Activated effector memory CD4-positive, alpha-beta T cell treated with anti-CD3 and anti-CD28 coated beads, Interleukin-2, amount 50 U/mL, for 16 hours (primary cell): ENCODE measurements at places on chromosomes 1 and 21.
A peak's percentile ranks its signal among the peaks of the same experiment; 100 is the strongest.

DNA sequence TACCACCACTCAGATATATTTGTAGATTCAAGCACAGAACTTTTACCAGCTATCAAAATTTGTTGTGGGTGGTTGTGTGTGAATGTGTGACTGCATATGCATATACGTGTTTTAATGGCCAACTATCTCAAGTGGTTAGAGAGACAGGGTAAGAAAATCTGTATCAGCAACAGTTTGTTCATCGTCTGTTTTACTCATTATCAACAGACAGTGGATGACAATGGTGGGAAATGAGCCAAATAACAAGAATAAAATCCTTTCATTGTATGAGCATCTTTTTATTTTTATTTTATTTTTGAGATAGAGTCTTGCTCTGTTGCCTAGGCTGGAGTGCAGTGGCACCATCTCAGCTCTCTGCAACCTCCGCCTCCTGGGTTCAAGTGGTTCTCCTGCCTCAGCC, 22.7 kb upstream of the DYNLT5 start:
- DNase-seq, result no peak

GRCh38 chr1:240109920-240110636, 18.4 kb downstream of the FMN2 start:
- no peak for DNase-seq

GRCh38 chr1:236795757-236796667, 920 bp downstream of the MTR start:
- DNase-seq, result no peak

DNA sequence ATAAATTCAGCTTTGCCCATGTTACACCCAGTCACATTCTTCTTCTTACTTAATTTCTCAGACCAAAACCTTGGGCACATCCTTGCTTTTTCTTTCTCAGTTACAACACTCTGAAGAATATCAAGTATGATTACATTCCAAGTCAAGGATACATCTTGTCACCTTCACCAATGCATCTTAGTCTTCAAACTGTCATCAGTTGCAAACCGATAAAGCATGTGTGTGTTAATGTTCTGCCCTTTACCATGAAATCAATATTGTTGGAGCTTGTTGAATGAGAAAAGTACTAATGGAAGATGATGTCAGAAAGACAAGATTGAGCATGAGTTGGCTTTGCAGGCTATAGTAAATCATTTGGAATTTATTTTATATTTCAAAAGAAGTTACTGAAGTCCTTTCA, 764.6 kb downstream of the NCAM2 start:
- DNase-seq, result no peak

DNA sequence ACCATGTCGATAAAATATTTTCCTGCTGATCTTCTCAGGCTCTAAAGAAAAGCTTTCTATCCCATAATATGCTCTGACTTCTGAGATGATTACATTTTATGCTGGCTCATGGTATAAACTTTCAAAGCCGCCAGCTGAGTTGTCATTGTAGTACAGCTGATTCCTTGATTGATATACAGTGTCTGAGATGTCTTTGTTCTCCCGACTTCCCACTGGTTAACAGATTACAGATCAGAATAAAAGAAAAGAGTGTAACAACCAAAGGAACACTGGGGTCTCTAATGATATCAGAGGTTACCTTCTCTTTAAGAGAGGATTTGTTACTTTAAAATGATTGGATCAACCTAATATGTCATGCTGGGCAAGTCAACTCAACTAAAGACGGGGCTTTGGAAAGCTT, 485.4 kb upstream of the LRRC7 start:
- DNase-seq, result no peak

DNA sequence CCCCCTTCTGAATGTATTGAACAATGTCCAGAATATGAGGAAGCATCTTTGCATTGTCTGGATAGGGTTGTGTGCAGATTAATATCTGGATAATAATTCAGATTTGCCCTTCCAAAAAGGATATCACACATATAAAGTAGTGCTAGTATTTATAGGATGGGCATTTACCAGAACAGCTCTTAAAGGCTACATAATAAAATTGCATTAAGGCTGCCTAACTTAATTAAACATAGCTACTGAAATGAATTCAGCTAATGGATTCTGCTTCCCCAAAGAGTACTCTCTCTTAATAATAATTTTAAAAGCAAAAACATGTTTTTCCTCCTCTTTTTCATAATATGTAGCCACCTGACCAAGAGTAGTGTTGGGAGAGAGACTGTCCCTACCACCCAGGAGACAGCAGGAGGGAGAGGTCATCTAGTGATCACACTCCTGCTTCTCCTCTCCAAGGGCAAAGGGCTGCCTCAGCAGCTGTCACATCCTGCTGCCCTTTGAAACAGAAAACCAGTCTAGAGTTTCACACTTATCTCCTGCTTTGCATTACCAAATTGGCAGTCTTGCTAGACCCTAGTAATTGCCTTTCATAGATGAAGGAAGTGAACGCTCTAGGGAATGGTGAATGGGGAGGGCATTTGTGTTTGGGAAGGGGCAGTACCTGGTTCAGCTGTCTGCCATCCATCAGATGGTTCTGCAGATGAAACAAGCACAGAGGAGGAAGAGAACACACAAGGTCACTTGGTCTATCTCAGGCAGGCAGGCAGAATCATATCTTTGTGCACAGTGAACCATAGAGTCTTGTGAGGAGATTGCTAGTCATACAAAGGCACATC, 29.3 kb upstream of the DDAH1 start:
- DNase-seq, result no peak

DNA sequence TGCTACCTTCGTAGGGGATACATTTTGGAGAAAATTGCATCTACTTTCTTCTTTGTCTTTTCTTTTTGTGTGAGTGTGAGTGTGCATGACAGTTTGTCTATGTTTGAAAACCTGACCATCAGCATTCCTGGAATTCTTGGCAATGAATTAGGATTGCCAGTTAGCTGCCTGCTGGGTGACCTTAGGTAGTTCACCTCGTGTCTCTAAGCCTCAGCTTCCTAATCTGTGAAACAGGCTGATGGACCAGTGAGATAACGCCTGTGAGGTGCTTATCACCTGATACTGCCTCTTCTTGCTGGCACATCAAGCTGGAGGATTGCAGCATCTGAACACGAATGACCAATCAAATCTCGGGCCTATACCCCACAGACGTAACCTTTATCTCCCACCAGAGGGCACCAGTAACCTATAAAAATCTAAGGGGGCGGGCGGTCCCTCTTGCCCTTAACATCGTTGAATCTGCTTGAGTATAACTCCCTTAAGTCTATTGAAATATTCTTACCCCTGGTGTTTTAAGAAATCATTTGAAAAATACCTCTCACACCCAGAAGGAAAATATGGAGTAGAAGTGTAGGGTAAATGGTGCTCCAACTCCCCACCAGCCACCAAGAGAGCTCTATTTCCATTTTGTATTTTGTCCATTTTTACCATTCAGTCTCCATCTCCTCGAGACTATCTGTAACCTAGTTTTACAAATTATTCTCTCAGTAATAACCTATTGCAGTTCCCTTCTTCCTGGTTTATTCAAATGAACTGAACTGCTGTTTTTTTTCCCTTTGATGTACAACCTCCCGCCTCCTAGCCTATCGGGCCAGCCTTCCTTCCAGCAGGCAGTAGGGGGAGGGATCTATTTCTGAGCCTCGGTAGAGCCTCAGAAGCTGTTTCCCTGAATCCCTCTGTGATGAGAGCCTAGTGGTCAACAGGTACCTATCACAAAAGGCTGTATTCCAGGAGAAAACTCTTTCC, 49.7 kb downstream of the MDM4 start:
- peak; percentile 76 for DNase-seq

DNA sequence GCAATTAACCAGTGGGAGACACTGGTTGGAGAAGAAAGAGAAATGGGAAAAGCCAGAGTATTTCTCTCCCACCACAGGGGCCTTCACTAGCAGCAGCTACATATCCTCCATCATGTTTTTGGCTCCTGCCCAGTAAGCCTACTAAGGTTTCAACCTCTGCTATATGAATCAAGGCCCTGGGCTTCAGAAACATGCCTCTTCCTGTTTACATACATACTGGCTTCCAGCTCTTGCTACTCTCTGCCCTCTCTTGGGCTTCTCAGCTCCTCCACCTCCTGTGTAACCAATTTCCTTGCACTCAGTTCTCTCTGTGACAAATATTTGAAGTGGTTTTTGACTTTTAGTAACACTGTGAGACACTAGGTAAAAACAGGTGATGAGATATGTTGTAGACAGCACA, 80.8 kb downstream of the LRRC7 start:
- no peak for DNase-seq
